ENCODE measurements at places on chromosomes 7 and 10.

DNA sequence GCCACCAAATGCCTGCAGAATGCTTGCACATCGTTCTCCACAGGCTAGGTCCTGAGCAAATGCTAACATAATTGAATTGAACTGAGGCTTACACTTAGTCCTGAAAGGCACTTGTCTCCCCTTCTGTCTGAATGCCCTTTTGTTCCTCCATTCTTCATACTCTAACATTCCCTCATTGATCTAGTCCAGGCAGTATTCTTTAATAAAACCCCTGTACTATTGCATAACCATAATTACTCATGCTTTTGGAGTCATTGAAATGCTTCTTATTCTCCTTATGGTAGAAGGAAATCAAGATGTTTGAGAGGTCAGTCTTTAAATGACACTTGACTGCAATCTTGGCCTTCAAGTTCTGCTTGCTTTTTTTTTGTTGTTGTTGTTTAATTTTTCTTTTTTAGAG lies 7.1 kb downstream of the PI4K2A start:
- no peak for DNase-seq

GRCh38 chr10:77901743-77902142 lies 24.8 kb downstream of the DLG5 start:
- DNase-seq, result no peak

GRCh38 chr10:116253716-116254115 lies 19.3 kb downstream of the GFRA1 start:
- DNase-seq, result no peak

GRCh38 chr7:55247428-55247827 lies 117.7 kb upstream of the LANCL2 start:
- DNase-seq, result no peak

DNA sequence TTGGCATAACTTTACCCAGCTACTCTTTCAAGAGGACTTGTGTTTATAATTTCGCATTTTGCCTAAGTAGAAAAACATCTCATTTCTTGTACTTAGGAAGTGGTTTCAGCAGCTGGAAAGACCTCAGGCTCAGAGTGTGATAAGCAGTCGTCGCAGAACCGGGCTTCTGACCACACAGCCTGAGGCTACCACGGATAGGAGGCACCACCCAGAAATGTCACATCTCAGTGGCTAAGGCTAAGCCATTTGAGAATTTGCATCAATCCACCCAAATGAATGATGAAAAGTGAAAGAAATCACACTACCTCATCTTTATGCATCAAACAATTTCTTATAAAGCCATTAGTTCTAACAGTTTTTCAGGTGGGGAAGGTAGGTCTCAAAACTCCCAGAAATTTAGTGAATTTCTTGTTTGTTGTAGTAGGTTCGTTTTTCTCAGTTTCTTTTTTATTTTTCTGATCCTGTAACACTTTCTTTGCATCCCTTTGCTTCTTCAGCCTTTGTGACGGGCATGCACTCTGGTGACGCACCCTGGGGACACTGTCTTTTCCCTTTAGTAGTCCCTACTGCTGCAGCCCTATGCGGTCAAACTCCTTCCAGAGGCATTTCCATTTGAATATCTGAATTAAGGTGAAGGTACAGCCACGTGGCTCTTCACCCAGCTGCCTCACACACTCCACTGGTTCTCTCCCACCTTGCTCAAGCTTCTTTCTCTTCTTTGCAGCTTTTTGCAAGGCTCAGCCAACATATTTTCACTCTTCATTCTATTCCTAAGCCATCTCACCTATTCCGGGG lies 68.5 kb downstream of the MAP3K8 start:
- peak; percentile 17 for DNase-seq

GRCh38 chr7:126501617-126502016 lies 751.1 kb downstream of the GRM8 start:
- no peak for DNase-seq

GRCh38 chr7:40876601-40877000 lies 741.8 kb downstream of the SUGCT start:
- no peak for DNase-seq

DNA sequence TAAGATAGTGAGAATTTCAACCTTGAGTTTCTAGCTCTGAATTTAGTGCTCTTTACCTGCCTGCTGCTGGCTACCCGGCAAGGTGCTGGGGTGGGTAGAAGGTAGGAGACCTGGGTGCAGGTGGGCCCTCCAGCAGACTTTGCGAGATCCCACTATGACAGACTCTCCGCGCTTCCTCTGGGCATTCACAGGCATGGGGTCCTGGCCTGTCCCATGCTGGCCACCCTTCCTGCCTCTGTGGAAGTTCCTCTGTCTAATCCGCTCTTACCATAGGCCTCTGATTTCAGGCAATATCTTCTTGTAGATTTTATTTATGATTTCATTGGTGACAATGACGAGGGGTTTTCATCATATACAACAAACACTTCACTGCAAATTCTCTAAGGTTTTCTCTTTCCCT lies 1.2 kb upstream of the WDFY4 start:
- no peak for DNase-seq

DNA sequence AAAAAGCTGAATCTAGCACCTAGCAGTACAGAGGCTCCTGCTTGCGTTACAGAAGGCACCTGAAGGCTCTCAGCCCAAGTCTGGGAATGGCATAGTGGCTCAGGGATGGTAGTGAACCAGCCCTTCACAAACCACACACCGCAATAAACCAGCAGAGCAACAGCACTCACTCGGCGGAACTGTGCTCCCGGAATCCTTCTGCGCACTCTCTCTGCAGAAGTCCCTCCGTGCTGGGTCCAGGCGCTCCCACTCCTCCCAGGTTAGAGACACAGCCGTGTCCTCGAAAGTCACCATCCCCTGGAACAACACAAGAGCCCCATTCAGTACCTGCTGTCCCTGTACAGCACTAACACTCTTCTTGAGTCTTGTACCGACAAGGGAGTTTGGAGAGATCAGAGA lies 1.5 kb downstream of the ZNF394 start:
- DNase-seq, result no peak

- DNase-seq, result no peak
These were observed 2.2 kb upstream of the PDK4 start for GRCh38 chr7:95598511-95598910.

- DNase-seq, result no peak
These were observed 11.8 kb downstream of the CPED1 start for GRCh38 chr7:121000081-121000983.

GRCh38 chr7:48634116-48634632 lies 290.2 kb upstream of the CDC14C start:
- DNase-seq, result no peak

DNA sequence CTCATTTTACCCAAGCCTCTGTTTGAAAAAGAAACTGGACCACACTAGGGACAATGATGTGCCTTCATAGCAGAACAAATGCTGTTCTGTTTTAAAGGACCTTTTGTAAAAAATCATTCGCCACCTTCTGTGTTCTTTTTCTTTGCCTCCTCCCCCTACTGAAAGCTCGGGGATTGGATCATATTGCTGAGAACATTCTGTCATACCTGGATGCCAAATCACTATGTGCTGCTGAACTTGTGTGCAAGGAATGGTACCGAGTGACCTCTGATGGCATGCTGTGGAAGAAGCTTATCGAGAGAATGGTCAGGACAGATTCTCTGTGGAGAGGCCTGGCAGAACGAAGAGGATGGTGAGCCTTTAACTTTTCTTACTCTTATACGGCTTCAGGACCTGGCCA lies 62.2 kb downstream of the POLL start:
- DNase-seq, result no peak

- no peak for DNase-seq
These were observed 464.9 kb upstream of the NRP1 start for GRCh38 chr10:33799281-33799943.

DNA sequence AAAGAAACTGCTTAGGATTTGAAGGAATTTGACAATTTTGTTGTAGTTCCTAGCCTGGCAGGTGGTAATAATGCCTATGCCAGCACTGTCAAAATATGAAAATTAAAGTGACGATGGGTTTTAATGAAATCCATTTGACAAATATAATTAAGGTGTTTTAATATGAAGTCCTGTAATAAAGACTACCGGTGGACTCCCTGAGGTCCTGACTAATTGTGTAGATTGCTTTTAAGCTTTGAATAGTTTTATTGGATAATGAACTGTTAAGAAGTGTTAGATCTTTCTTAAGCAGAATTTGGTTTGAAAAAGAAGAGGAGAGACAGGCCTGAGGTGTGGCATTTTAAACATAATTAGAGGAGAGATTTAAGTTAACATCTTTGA lies 197.2 kb downstream of the VTI1A start:
- DNase-seq, result no peak

GRCh38 chr7:44917465-44917864 lies 32.1 kb upstream of the PURB start:
- no peak for DNase-seq

DNA sequence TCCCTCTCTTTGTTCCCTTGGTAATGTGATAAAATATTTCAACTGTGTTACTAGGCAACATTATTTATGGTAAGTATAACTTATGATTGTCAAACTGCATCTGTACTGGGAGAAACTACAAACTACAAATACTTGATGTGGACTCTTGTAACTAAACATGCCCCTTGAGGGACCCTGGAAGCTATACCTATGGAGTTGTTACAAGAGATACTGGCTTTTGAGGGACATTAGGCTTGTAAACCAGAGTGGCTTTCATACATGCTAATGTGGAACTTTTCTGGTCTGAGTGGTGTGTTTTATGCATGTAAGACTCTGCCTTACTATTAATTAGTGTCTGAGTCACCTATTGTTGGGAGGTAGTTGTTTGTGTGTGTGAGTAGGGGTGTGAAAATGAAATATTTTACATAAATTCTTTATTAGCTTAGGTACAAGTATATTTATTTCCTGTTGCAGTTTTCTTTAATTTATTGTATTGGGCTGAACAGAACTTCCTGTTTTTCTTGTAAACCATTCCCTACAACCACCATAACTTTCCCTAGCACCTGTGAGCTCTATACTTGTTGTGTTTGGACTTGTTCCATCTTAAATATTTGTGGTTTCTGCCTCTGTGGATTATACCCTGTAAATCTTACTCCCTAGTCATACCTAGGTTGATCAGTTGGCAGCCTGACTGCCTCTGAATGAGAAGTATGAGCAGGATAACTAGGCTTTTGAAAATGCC lies 49.8 kb downstream of the STK31 start:
- no peak for DNase-seq

DNA sequence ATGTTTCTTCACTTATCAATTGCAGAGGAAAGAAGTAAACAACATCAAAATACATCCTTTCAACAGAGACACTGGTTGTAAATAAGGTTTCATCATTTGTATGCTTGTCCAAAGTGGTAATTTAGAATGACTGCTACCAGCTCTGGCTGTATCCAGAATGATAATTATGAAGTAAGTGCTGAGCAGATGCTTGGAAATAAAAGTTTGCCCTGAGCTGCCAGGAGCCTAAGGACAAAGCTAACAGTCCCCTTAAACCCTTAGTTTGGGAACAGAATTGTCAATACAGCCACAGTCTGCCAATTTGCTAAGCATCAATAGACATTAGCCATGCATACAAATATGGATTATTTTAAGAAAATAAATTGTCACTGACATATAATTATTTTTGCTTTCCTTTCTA lies 147.0 kb upstream of the SLC13A1 start:
- no peak for DNase-seq

DNA sequence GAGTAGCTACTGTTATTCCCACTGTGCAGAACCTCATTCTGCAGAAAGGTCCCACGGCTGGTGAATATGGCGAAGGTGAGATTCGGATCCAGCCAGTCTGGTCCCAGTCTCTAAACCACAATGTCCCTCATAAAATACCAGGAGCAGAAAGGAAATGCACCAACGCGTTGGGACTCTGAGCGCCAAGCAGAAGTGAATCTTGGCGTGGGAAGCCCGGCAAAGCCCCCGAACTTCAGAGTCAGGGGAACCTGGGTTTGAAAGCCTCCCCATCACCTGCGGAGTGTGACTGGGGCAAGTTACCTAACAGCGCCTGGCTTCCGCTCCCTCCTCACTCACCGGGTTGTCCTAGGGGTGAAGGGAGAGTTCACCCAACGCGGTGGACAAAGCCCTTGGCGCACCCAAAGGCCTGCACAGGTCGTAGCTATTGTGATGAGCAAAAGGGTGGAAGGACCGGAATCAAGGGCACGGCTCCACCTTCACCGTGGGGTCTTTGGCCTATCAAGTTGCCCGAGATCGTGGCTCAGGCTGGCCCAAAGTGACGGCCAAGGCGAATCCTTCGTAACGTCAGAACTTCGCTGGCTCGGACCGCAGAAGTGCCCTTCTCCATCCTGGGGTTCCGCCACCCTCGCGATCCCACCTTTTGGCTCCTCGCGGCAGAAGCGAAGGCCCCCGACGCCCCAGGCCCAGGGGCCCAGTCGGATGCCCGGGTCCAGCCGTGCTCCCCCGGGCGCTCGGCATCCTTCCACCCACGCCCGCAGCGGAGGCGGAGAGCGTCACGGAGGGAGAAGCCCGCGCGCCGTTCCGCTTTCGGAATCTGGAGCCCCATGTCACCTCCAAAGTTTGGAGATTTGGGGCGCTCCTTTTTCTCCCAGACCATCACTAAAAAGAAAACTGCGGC lies 811 bp downstream of the RGS10 start:
- peak; percentile 75 for DNase-seq

DNA sequence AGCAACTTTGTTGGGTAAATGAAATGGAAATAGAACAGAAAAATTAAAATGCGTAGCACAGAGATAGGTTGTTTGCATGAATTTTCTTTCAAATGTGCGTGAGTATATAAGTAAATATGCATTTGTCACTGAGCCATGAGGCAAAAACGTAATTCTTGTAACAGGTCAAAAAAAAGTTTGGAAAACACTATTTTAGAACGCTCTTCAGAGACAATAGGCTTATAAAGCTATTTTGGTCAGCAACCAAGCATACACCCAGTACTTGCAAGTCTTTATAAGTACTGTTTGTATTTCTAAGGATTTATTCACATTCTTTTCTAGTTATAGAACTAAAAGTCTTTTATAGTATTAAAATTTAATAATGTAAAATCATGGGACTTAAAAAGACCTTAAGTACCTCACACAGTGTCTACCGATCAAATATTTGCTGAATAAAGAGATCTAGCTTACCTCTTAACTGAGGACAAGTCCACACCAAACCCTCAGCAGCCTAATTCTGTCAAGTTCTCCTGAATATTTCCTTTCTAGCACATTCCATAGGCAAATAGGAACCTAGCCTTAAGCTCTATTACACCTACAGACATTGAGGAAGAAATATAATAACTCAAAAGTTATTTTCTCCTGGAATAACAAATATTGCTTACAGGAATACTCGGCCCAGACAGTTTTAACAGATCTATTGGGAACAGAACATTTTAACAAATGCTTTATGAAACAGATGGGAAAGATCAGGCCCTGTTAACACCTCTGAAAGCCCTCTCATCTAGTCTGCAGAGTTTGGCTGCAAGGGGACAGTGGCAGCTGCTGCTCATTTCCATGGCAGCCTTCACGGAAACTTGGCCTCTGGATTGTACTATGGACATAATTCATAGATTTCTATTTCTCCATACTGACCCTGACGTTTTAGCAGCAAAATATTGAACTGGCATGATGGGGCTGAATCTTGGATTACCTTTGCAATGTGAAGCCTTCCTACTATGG lies 8.8 kb downstream of the CRPPA start:
- no peak for DNase-seq

- peak; percentile 22 for DNase-seq
These were observed at the start of gene SH3PXD2A for GRCh38 chr10:103855424-103855823. Gene SH3PXD2A, minus strand, starts transcription at chr10:103855576. Its CDS starts 310 bp downstream, at chr10:103855266.

DNA sequence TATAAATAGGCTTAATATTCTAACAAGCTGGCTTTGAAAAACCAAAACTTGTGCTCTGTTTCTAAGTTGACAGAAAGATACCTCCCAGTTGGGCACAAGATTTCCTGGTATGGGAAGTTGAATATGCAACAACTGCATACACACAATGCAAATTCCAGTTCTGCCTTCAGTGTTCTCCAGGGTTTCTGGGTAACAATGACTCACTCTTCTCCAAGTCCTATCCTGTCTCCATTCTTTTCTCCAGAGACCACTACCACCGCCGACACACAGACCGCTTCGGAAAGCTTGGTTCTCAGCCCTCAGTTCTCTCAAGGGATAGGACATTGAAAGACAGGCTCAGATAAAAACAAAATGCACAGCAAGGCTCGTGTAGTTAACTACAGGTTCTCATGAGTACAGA lies 12.2 kb downstream of the PDE1C start:
- no peak for DNase-seq

All from activated naive CD4-positive, alpha-beta T cell treated with anti-CD3 and anti-CD28 coated beads for 36 hours (primary cell).